Non-pigmented ciliary epithelial cell (primary cell): ENCODE measurements at places on chromosomes 1 and 21.

DNA sequence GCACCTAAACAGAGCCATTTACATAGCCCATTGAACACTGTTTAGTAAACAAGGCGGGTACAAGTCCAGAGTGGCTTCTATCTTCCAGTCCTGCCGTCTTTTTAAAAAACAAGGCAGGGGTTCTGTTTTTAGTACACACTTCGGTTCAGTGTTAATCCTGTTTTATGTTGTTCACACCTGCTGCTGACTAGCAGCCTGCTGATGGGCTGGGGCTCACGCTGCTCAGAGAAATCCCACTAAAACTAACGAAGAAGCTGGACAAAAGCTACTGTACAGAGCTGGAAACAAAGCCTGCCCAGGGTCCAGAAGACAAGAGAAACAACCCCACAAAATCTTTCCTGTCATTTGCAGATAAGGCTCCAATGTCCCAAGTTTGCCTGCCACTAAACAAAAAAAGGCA lies 13.2 kb downstream of the ESRRG start:
- no peak for DNase-seq

DNA sequence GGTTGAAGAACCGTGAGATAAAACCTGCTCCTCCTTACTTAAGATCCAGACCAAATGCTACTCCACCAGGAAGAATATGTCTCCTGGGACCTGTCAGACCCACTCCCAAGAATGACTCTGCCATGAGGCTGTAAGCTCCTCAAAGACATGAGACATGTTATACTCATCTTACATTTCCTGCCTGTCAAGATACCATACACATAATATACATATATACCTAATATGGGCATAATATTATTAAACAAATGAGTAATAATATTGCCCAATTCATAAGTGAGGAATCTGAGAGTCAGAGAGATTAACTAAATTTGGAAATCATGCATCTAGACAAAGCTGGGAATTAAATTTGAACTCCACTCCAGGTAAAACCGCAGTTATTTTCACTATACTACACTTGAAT lies 634.9 kb downstream of the LMO4 start:
- DNase-seq: no peak

- no peak for DNase-seq
Observed at GRCh38 chr1:241447031-241447644, 72.4 kb downstream of the FH start.

GRCh38 chr1:221138516-221138915 lies 259.3 kb downstream of the HLX start:
- no peak for DNase-seq

DNA sequence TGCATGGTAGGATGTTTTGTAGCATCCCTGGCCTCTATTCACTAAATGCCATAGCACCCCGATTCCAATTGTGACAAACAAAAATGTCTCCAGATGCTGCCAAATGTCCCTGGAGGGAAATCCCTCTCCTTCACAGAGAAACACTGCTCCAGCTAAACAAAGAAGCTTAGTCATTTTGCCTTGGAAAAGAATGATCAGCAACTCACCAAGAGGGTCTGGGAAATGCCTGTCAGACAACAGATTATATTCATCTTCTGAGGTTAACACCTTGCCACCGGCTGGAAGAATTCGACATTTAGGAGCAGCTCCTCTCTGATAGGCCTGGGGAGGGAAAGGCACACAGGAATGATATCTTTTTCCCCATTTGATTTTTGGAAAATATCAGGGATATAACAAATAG lies 84.4 kb downstream of the NIBAN1 start:
- DNase-seq: no peak

DNA sequence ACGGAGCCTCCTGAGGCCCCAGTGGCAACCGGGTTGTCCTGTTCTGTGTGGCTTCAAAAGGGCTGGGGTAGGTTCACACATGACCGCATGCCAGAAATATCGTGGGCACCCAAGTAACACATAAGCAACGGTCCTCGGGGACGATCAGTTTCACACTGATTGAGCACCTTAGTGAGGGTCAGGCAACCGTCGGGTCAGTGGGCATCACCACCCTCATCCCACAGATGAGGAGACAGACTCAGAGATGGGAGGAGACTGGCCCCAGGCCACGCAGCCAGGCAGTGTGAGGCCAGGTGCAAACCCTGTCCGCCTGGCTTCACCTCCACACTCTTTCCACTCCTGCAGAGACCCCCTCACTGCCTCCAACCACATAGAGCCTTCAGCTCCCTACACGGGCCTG lies 309.8 kb downstream of the MATN1 start:
- no peak for DNase-seq

DNA sequence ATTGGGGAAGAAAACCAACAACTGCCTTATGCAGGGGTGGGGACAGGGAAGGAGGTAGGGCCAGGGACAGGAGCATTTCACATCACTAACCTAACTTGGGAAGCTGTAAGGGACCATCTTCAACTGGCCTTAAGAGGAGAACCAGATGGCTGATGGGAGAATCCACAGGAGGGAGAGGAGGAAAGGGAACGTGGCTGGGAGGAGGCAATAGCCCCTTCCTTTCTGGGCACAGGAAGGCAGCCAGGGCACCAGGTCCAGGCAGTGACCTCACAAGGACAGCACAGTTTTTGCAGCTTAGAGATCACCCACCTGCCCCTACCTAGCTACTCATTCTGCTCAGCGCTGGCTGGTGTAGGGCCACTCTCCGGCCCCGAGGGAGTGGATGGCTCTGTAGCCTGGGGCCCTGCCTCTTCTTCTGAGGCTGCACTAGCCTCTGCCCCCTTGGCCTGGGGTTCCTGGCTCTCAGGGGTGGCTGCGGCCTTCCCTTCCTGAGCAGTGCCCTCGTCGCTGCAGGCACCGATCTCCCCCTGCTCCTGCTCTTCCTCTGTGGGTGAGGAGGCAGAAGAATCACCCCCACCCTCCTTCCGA lies 1.7 kb downstream of the MARCKSL1 start:
- no peak for DNase-seq

DNA sequence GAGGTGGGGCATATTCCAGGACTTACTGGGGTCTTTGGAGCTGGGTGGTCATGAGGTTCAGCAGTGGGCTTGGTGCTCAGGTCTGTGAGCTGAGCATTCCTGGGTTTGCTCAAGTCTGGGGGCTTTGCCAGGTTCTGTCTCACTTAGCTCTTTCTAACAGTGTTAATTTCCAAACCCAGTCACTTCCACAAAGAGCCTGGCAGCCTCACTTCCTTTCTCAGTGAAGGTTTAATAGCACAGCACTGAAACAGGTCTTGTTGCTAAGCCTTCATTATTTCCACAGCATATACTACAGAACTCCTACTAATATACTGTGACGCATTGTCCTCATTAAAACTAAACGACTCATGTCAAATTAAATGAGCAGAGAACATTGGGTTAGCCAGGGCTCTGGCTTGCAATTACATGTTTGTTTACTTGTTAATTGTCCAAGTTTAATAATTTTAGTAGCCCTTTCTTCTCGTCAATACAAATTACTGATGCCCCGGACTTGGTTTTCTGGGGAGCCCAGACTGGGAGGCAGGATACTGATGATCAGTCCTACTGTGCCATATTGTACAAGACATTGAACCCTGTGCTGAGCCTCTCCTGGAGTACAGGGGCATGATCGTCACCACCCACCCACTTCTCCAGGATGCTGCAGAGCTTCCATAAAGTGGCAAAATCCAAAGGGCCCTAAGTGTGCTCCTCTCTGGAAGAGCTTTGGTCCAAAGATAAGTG lies 170.7 kb downstream of the IER5 start:
- no peak for DNase-seq

DNA sequence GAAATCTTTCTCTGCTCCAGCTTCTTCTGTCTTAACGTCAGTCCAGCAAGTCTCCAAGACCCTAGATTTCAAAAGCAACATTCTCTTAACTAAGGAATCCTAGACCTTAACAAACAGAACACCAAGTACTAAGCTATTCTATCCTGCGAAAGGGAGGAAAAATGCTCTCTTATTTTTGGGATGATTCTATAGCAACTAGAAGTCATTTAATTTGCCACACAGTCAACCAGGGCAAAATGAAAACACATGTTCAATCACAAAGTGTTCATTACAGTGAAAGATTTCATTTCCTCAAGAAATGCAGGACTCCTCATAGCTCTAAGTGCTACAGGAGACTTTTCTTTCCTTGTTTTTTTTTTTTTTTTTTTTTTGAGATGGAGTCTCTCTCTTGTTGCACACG lies 36.2 kb upstream of the DOCK7 start:
- DNase-seq: no peak

DNA sequence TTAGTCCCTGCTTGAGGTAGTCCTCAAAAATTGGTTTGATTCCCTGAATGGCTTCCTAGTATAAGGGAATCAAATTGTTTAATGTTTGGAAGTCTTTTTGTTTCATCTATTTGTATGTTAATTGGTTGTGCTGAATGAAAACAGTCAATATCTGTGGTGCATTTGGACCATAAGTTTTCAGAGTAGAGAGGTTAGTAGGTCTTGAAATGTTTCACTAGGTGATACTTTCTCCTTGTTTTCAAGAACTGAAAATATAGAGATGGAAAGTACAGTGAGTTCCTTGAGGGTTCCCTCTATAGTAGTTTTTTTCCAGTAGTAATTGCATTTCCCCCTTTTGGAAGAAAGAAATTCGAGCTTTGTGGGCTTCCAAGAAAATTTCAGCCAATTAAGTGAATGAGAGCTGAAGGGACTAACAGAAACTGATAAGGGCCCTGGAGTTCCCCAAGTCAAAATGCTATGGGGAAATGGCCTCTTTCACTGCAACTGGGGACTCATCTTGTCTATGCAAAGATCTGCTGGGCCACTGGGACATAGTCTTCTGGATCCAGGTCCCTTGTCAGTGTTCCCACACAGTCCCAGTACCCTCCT lies 18.6 kb upstream of the CEP350 start:
- DNase-seq: no peak

- DNase-seq: no peak
Observed at GRCh38 chr21:32958288-32959002, 67.3 kb upstream of the OLIG2 start.

- no peak for DNase-seq
Observed at GRCh38 chr1:51093581-51093980, 8.4 kb upstream of the C1orf185 start.

GRCh38 chr1:8525558-8526275 lies 207.8 kb downstream of the SLC45A1 start:
- peak; percentile 82 for DNase-seq

DNA sequence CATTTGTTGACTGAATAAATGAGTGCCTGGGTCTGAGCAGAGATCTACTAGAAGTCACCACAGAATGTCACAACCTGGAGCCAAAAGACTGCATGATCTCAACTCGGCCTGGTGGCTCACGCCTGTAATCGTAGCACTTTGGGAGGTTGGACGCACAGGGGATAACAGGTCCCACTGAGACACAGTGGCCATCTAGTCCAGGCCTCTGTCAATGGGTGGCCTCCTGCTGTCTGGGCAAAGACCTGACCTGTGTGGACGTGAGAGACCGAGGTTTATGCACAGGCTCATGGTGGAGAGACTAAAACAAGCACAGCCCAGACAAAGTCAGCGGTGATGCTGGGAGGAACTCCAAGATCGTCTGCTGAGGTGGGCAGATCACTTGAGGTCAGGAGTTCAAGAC lies 103.0 kb upstream of the BACE2 start:
- DNase-seq: no peak

DNA sequence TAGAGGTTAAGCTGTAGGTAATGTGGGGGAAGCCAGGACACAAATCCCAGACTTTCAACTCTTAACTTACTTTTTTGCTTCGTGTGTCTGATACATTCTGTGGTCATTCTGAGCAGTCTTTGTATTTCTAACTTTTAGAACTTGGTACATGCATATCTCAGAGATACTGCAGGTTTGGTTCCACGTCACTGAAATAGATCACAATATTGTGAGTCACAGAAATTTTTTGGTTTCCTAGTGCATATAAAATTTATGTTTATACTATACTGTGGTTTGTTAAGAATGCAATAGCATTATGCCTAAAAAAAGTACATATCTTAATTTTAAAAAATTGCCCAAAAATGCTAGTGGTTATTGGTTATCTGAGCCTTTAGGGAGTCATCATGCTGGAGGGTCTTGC lies 3.2 kb downstream of the URB2 start:
- DNase-seq: peak; percentile 58

DNA sequence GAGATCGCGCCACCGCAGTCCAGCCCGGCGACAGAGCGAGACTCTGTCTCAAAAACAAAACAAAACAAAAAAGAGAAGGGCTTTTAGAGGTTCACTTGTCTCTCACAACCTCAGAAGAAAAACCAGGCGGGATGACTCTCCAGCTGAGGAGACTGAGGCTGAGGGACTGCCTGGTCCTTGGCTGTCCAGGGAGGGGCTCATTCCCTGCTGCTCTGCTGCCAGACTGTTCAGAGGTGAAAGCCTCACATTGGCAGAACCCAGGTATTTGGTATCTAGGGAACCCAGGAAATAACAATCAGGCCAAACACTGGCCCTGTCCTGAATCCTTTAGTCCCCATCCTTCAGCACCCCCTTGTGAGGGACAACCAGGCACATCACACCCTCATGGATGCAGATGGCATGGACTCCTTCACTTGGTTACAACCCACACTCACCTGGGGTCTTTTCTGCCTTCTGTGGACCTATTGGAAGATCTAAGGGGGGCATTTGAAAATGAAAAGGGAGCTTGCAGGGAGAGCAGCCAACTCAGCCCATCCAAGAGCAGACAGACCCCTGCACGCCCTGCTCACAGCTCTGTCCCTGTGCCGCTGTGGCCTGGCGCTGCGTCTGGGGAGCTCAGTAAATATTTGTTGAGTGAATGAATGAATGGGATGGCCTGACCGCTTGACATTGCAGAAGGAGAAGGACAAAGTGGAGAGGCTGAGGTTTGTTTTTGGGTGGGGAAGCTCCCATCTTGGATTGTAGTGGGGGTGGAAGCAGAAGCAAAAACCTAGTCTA lies 33.4 kb downstream of the CD247 start:
- no peak for DNase-seq

DNA sequence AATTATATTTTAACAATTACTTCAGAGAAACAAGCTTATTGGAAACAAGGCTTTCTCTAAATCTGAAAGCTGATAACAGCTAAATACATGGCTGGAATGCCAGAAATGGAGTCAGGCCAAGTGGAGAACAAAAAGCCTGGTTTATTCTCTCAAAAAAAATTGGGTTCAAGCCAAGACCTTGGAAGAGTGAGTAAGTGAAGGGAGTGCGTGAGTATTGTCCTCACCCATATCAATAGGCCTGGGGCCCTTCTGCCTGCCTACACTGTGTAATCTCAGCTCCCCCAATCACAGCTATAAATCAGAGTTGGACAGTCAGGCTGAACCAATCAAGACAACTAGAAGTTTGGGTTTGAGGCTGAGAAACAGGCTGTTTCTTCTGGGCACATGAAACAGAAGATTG lies 7.4 kb downstream of the KYAT3 start:
- DNase-seq: peak; percentile 83

DNA sequence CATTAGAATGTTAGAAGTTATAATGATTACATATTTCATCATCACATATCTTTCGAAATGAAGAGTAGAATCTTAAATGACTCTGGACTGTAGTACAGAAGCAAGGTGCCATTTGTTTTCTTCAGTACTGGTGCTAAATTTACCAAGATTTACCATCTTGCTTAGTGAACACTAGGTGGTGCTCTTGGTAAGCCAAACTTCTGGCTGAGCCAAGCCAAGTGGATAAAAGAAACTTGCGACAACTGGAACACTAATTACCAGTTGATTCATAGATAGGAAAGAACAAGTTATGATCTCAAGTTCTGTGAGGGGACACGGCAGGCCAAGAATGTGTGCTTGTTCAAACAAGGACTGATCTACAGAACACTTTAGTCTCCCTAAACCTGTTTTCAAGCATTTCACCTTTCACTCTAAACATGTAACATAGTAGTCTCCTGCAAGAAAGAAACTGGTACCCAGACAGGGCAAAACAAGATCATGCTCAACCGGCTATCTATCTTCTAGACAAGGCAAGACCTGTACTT lies 19.8 kb downstream of the SPRTN start:
- peak; percentile 23 for DNase-seq
